ENCODE measurements at places on chromosomes 13 and 19.
A peak's percentile ranks its signal among the peaks of the same experiment; 100 is the strongest.

- no peak for DNase-seq
These were observed 78.0 kb downstream of the GPR12 start for GRCh38 chr13:26682606-26683005.

GRCh38 chr19:27993619-27994570 is 1219.1 kb downstream of the UQCRFS1 start:
- no peak for DNase-seq

- DNase-seq: no peak
These were observed 10.2 kb downstream of the MKNK2 start for GRCh38 chr19:2040647-2041432.

DNA sequence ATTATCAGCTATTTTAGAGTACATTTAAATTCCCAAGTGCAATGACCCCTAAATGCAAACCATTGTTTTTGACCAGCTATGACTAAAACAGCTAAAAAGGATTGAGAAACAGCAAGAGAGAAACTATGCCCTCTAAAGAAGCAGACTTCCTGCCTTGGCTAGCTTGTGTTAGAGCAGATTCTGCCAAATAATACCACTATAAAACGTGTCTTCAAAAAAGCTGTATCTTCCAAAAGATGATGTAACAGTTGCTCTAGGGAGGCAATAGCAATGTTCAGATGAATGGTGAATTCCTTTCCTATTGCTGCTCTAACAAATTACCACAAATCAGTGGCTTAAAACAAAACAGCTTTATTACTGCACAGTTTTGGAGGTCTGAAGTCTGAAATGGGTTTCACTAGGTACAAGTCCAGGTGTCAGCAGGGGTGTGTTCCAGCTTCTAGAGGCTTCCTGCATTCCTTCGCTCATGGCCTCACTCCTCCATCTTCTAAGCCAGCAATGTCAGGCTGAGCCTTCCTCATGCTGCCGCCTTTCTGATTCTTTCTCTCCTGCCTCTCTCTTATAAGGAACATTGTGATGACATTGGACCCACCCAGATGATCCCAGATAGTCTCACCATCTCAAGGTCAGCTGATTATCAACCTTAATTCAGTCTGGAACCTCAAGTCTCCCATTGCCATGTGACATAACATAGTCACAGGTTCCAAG is 84.5 kb downstream of the LRRC63 start:
- no peak for DNase-seq

DNA sequence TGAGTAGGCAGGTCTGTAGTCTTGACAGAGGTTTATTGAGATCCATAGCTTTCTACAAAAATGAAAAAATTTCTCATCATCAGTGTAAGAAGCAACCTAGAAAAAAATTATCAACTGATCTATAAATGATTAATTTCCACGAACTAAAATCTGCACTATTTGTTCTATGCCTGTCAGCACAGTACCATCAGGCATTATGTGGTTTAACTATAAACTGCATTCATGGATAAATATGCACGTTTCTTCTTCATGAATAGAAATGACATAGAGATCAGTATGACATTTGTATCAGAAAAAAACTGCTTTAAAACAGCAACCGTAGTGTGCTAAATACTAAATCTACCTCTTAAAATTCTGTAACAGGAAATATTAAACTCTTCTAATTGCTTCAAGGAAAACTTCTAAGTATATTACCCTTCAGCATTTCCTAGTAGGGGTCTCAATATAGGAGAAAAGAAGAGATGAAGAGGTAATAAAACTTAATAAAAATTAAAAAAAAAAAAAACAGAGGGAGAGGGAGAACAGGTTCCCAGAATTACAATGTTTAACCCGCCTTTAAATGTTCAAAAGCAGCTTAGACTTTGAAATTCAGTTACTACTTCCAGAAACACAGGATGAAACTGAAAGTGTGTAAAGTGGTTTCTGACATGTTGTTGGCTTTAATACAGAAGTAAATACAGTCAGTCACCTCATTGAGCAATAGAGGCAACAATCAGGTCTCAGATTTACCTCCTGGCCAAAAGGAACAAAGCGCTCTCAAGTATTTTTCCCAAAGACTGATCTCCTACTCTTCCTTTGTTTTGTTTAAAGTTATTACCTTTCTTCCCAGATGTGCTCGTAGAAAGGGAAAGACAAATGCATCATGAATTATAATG is 144.4 kb downstream of the DIAPH3 start:
- no peak for DNase-seq

- peak; percentile 49 for DNase-seq
These were observed 99.0 kb upstream of the TSHZ3 start for GRCh38 chr19:31448221-31448657.

GRCh38 chr19:33408538-33409434 is 35.3 kb downstream of the CEBPG start:
- no peak for DNase-seq

DNA sequence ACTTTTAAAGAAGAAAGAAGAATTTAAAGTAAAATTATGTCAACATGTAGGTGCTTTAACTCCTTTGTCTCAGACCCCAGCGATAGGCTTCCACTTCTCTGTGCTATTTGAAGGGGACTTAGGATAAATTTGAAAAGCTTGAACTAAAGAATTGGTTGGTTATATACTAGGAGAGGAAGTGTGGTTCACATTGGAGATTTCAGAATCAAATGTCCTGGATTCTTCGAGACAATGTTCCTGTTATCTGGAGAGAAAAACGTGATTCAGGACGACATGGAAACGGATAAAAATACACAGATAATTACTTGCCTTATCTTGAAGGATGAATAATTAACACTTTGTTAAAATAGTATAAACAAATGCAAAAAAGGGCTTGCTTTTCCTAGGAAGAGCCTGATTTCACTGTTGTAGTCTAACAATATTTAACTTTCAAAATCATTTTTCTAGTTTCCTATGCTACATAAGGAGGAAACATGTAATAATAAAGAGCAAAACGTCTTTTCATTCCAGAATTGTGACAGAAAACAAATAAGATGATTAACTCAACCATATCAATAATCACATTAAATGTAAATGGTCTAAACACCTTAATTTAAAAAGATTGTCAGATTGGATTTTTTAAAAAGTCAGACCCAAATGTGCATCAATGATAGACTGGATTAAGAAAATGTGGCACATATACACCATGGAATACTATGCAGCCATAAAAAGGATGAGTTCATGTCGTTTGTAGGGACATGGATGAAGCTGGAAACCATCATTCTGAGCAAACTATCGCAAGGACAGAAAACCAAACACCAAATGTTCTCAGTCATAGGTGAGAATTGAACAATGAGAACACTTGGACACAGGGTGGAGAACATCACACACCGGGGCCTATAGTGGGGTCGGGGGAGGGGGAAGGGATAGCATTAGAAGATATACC is 724 bp upstream of the ZNF780A start:
- DNase-seq: no peak
